ENCODE measurements at places on chromosomes 2 and 18.

DNA sequence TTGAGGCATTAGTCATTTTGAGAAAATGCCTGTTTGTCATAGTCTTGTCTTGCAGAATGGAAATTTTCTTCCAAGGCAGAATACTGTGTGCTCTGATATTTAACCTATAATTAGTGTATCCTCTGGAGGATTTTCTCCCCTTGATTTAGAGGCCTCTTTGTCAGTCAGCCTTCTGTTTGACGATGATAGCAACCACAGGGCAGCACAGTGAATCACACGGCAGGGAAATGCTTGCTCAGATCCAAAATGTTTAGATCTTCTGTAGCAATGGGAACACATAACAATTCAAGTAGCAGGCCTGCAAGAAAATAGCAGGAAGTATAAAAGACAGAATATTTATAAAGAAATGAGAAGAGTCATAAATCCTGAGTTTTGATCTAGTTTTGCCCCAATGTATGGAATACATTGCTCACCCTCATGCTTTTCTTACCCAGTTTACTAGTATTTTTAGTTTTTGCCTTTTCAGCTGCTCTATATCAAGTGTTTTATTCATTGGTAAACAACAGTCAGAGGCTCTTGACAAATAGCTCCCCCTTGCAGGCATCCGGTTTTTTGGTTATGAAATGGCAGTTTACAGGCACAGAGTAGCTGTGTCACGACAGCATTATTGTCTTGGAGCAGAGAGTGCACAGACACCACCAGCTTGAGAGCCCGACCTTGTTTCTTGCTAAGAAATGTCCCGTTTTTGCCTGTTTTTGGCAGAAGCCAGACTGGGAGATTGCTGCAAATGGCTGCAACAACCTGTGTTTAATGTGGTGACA, 185.1 kb downstream of the MYO3B start:
- no peak for DNase-seq

DNA sequence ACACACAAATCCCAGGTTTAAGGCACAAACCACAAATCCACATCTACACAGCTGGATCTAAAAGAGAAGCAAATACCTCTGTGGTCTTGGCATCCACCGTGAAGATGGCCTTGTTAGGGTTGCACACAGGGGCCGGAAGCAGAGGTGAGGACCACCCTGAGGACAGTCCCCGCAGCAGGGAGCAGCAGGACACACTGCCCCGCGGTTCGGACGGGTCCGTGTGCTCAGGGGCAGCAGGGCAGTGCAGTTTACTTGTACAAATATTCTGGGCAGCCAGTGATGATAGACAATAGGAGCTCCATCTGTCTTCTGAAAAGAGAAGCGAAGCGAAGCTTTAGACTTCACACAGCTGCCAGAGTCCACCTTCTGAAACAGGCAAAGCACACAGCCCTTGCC, 8.8 kb downstream of the PASK start:
- no peak for DNase-seq

GRCh38 chr2:126634273-126634861, 21.6 kb upstream of the GYPC start:
- DNase-seq: no peak

DNA sequence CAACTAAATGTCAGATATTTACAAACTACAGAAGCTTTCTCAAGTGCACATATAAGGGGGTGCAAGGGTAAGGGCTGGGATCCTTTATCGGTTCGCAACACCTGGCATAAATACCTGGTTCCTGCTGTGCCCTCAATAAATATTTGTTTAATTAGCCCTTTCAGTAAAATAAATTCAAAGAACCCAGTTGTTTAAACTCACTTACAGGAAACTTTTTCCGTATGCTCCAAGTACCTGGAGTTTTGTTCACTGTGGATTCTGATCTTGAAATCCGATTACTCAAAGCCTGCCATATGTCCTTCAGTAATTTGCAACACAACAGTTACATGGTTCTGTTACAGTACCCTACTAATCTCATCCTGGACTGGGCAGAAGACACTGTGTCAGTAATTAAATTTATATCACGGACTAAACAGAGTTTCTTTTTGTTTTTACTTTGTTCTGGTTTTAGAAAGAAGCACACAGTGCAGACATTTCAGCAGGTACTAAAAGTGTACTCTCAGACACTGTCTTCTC, 36.9 kb downstream of the TBC1D8 start:
- DNase-seq: no peak

- DNase-seq: no peak
Measured at GRCh38 chr18:44869533-44869932, 188.8 kb downstream of the SETBP1 start.

GRCh38 chr2:16881122-16881521, 215.5 kb upstream of the CYRIA start:
- no peak for DNase-seq

DNA sequence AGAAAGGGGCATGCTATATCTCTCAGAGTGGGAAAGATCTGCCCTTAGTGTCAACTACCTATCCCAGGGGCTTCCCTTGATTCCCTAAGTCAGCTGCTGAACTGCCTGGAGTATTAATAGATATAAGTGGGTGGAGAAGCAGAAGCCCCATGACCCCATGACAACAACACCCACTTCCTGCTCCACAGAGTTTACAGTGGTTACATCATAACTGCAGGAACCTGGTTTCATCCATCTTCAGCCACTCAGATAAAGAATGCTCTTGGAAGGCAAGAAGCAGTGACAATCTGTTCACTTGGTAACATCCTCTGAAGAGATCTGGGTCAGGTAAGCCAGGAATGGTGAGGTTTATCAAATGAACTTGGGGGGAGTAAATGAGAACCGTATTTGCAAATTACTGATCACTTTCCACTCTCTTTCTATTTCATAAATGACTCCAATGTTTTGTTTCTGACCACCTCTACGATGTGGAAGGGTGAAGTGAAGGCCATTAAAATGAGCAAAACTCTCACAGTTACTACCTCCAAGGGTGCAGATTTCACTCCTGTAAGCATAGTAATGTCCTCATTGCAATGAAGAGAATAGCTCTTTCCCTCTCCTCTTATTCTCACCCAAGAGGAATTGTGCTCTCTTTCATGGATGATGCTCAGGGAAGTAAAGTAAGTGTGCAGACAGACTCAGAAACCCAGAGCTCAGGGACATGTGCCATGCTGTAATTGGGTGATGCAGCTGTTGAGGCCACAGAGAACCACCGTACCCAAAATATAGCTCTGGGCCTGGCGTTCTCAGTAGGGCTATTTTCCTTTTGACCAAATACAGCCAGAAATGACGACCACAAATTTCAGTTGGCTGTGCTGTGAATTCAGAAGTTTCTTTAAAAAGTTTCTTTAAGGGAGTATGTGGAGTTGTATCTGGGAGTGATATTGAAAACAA, 192.8 kb upstream of the APCDD1 start:
- DNase-seq: no peak

GRCh38 chr18:44683556-44683955, 2.9 kb downstream of the SETBP1 start:
- no peak for DNase-seq

GRCh38 chr2:79593237-79593867, 80.5 kb downstream of the CTNNA2 start:
- no peak for DNase-seq

- no peak for DNase-seq
Measured at GRCh38 chr2:201072201-201072530, 365 bp downstream of the NDUFB3 start.

GRCh38 chr2:39689272-39689841, 23.6 kb downstream of the TMEM178A start:
- no peak for DNase-seq

GRCh38 chr2:173952267-173953046, 12.7 kb downstream of the SP3 start:
- DNase-seq: no peak

DNA sequence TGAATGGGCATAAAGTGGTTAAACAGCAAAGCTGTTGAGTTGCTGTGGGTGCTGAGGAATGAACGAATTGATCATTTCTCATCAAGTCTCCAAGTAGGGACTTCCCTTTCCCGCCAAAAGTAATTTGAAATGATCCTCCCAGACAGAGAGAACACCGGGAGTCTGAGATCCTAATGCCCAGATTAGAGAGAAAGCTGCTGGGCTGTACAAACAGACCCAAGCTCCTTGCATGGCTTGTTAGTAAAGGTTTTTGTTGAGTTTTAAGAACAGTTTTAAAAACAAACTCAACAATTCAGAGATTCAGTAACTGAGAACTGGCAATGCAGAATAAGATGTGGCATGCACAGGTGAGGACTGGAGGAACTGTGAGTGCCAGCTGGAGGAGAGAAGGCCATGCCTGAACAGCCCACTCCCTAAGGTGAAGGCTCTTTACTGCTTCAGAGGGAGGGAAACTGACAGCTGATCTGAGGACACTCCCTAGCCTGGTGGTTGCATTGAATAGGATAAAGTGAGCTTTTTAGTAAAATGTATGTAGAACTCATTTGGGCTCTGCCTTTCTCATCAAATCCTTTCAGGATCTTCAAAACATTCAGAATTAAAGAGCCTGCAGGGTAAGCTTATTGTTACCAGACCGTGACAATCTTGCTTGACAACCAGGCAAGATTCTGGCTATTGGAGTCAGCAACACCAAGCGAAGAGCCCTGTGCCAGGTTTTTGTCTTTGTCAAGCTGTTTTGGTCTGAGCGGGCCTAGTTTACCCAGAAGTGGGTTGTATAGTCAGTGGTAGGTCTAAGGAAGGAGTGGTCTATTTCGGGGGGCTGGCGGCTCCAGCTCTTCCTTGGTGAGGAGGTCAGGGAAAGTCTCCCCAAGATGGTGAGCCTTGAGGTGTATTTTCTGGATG, 63.2 kb upstream of the IGFBP5 start:
- no peak for DNase-seq

DNA sequence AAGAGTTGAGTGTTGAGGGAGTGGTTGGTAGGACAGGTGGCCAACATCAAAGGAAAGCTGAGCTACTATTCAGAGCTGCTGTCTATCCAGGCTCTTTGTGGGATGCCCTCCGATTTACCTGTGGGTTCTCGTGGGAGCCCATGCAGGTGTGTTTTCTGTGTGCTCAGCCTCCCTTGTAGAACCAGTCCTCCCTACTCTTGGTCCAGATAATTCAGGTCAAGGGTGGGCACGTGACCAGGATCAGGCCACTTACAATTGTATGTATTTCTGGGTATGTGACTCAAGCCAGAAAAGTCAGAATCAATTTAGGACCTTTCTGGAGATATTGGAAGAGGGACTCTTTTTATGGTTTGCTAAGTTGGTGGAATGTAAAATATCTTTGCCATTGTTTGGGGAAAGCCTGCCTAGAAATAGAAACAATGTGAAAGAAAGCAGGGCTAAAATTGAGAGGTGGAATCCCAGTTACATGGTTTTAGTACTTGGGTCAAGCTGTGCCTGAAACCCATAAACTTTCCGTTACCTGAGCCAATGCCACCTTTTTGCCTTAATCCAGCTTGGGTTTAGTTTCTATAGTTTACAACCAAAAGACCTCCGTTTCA, 93.2 kb downstream of the PDCL3 start:
- DNase-seq: no peak

GRCh38 chr18:26091047-26091630, 726 bp upstream of the SS18 start:
- peak; percentile 12 for DNase-seq

DNA sequence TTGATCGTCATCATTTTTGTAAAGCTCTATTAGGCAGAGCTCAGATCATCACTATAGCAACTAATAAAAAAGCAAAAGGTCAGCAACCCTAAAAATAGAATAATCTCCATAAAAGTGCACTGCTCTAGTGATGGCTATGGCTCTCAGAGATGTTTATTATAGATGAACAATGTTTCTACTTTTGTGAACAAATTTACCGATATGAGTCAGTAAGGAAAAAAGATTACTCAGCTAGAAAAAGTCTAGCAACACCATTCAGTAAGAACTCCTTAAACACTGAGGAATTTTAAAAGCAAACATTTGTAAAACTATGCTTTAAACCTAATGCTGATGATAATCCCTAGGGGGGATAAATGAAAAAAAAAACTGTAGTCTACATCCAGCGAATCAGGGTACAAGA, 69.6 kb downstream of the ACVR1C start:
- DNase-seq: no peak

GRCh38 chr18:68893354-68893753, 95.5 kb downstream of the CCDC102B start:
- no peak for DNase-seq

- DNase-seq: no peak
Measured at GRCh38 chr2:144402251-144402650, 117.7 kb downstream of the ZEB2 start.

DNA sequence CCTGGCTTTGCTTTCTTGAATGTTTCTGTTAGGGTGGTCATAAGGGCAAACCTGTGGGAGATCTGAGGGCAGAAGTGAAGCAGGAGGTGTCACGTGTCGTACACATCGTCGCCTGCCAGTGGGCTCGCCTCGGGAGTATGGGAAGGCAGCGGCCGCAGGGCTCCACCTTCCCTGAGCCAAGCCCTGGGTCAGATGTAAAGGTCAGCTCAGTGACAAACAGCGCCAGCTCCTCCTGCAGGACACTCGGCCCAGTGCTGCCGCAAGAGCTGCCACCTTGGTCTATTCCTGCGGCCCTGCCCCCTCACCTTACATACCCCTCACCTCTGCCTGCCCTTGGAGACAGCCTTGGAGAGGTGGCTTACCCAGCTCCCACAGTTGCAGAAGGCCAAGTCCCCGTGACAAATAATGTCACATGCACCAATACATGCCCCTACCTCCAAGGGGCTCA, 64.2 kb downstream of the PSMG2 start:
- no peak for DNase-seq

DNA sequence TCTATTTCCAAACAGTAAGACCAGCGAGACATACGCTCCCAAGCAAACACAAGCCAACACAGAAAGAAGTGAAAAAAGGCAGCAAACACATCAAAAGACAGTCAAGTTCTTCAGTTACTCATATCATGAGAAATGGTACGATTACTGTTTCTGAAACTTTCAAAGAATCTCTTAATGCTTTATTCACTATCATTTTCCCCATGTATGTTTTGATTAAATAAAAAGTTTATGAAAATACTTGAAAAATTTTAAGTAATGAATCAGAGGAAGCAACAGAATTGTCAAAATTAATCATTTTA, 114.9 kb downstream of the HDAC4 start:
- DNase-seq: no peak

- DNase-seq: no peak
Measured at GRCh38 chr2:46198164-46198883, 98.9 kb upstream of the EPAS1 start.

GRCh38 chr2:136286423-136286822, 168.5 kb upstream of the CXCR4 start:
- no peak for DNase-seq

DNA sequence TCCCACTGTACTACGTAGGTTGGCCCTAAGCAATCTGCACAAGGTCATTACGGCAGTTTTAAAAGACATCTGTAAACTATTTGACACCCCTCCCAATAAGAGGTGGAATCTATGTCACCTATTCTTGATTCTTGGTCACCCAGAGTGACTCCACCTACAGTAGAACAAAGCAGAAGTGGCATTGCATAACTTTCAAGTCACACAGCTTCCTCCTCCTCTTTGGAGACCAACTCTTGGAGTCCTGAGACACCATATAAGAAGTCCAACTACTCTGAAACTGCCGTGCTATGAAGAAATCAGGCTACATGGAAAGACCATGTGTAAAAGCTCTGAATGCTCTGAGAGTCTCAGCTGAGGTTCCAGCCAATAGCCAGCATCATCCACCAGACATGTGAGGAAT, 253.5 kb upstream of the CDH20 start:
- no peak for DNase-seq
